ENCODE measurements at places on chromosomes 6 and 20. TPM values are rescaled to one million over a fixed set of nuclear protein-coding genes. Genes with fewer than 3 reads are reported as not detected.

TPD52L1 gene
- total RNA-seq, result 7.5 TPM

COL21A1 gene
- total RNA-seq, result 0.38 TPM

MYB gene
- total RNA-seq, result 0.28 TPM

ZNF334 gene
- total RNA-seq, result 2.5 TPM

MUC22 gene
- total RNA-seq, result not detected

RCAN2 gene
- total RNA-seq, result 0.85 TPM

OPRL1 gene
- total RNA-seq, result 0.19 TPM

NKX2-2 gene
- total RNA-seq, result not detected

SOX4 gene
- 16.1 TPM for total RNA-seq

TENT5A gene
- 45.7 TPM for total RNA-seq

ZSCAN23 gene
- total RNA-seq, result 3.9 TPM

GSTA2 gene
- total RNA-seq, result not detected

OR2H1 gene
- not detected for total RNA-seq

MYMX gene
- total RNA-seq, result not detected

C20orf202 gene
- total RNA-seq, result not detected

Measured in regular cardiac myocyte (primary cell).